ENCODE measurements at places on chromosomes 11 and 22.

- no peak for DNase-seq
These were observed 34.4 kb upstream of the CD82 start for GRCh38 chr11:44531116-44531504.

GRCh38 chr11:57157624-57158023 is 24.1 kb upstream of the LRRC55 start:
- DNase-seq, result no peak

GRCh38 chr11:105862736-105863367 is 159.2 kb downstream of the MSANTD4 start:
- no peak for DNase-seq

DNA sequence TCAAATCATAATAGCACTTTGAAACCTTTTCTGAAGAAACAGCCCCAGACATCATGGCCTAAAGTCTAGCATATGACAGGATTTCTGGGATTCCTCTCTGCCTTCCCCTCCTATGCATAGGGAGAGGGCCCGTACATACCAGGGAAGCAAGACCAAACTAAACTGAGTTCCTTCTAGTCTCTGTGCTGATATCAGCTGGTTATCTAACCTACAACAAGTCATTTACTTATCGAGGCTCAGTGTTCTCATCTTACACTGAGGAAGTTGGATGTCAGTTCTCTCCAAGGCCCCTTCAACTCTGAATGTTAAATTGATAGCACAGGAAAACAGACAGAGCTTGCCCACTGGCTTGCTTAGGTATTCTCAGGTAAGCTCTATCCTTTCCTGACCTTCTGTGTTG is 17.0 kb upstream of the GRIK4 start:
- DNase-seq, result no peak

- DNase-seq, result no peak
These were observed 107.6 kb downstream of the CCDC34 start for GRCh38 chr11:27255447-27255828.

DNA sequence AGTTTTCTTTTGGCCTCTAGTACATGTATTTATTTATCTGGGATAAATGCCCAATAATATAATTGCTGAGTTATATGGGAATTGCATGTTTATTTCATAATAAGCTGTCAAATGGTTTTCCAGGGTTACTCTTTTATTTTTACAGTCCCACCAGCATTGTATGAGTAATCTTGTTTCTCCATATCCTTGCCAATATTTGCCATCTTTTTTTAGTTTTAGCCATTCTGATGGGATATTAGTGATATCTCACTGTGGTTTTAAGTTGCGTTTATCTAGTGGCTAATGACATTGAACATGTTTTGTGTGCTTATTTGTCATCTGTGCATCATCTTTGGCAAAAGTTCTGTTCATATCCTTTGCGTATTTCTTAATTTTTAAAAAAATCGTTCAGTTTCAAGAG is 372.8 kb upstream of the CCDC179 start:
- DNase-seq, result no peak

DNA sequence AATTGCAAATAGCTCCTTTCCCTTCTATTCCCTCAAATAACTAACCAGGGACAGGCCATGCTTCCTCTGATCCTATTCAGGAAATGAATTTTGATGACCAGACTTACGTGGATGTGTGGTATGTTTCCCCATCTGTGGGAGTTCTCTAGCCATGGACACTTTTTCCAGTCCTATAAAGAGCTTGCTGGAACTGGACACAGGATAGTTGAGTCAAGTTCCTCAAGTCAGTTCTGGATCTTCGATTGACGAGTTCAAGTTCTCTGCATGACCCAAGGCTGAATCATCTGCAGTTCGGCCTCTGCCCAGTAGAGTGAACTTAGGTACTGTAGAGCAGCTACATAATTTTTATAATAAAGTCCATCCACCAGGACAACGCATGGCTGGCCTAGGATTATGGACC is 52.7 kb upstream of the CCND1 start:
- DNase-seq, result no peak

DNA sequence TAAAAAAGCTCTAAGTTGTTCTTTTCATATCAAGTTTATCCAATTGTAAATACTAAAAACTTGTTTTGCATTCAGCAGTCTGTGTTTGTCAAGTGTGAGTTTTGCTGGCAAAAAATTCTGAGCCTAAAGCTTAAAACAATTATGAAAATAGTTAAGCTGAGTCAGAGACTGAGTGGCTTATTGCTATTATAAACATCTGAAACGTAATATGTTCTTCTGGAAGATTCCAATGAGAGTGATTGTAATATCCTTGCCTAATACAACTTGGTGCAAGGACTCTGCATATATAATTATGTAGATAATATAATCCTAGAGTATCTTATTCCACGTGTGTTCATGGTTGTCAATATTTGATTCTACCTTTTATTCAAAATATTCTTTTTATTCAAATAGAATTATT is 14.1 kb upstream of the NUP50 start:
- DNase-seq, result no peak

- peak; percentile 46 for DNase-seq
These were observed 614 bp upstream of the ASCL2 start for GRCh38 chr11:2271077-2271326.

DNA sequence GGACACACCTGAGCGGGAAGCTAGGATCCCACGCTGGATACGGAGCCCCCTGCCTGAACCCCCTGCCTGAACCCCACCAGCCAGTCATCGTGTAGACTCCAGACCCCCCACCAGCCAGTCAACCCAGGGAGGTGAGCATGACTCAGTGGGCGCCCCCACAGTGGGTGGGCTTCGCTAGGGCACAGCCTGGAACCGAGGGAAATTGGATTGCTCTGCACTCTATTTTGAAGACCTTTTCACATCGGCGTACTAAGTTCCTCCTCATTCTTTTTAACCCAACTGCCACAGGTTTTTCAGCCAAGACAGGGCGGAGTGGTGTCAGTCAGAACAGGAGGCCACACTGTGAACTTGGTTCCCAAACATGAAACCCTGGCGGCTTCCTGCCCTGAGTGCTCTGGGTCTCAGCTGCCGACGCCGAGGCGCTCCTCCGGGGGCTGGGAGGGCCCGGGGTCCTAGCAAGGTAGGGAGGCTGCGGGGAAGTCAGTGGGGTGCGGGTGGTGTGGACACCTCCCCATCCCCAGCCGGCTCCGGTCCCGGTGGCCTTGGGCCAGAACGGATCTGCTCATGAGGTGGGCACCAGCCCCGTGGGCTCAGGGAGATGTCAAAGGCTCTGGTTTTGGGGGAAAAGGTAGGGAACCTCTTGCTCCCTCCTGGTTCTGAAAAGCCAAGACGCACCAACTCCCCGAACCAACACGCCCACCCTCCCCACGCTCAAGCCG is 57.0 kb downstream of the BRD1 start:
- DNase-seq, result no peak

GRCh38 chr11:86957976-86958646 is 2.9 kb upstream of the FZD4 start:
- no peak for DNase-seq

GRCh38 chr11:118216621-118217481 is 8.0 kb downstream of the JAML start:
- DNase-seq, result peak; percentile 58

DNA sequence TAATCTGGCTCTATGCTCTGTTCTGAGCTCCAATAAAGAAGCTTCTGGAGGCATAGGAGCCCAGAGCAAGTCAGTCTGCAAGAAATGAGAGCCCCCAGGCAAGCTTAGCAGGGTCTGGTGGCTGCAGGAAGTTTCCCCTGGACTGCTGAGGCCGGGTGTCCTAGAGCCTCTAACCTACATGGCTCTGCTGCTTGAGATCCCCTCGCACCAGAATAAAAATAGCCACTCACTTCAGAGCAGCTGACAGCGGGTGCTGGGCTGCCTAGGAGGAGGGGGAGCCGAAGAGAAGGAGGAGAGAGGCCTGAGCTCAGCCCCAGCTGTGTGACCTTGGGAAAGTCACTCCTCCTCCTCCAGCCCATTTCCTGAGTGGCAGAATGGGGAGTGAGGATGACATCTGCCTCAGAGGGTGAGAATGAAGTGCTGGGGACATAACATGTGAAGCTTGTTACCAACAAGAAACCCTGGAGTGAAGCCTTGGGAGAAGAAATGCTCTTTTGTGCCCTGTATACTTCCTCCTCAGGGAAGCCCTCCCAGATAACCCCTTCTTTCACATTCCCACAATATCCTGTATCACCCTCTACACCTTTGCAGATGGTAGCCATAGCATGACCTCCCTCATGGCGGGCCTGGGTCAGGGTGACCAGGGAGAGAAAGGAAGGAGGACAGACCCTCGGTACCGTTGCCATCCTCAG is 3.6 kb upstream of the INPP5J start:
- DNase-seq, result no peak

DNA sequence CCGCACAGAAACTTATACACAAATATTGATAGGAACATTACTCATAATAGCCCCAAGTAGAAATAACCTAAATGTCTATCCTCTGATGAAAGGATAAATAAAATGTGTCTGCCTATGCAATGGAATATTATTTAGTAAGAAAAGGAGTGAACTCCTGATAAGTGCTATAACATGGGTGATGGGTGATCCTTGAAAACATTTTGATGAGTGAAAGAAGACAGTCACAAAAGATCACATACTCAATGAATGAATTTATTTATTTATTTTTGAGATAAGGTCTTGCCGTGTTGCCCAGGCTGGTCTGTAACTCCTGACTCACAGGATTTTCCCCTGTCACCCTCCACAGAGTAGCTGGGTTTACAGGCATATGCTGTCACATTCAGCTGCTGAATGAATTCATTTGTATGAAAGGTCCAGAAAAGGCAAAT is 17.3 kb downstream of the RNF121 start:
- DNase-seq, result no peak

DNA sequence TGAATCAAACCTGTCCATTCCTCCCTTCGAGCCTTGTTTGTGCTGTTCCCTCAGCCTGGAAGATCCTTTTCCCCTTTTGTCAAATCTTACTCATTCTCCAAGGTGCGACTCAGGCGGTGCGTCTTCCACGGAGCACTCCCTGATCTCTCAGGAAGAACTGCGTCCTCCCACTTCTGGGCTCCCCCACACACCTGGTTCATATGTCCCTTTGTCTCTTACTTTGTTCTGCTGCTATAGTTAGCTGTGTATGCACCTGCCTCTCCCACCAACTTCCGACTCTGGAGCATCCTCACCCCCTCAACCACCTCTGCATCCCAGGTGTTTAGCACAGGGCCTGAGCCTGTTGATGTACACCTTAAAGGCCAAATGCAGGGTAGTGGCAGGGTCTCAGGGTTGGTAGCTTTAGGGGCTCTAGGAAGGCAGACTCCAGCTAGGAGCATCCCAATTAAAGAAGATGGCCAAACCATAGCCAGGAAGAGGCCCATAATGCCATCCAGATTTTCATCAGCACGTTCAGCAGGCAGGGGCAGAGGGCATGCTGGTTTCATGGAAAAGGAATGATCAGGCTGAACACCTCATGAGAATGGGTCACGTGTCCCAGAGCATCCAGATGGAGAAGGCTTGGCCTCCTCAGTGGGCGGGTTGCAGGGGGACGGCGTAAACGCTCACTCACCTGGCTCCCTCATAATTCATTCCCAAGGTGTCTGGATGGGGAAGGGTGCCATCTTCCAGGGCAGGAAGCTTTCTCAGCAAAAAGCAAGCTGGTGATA is 20.1 kb downstream of the PTPN5 start:
- no peak for DNase-seq

GRCh38 chr22:36073476-36073875 is 44.9 kb upstream of the RBFOX2 start:
- no peak for DNase-seq

- peak; percentile 58 for DNase-seq
These were observed 100.2 kb upstream of the GAL start for GRCh38 chr11:68584097-68584496.

GRCh38 chr11:36037031-36037430 is 93.2 kb downstream of the LDLRAD3 start:
- no peak for DNase-seq

DNA sequence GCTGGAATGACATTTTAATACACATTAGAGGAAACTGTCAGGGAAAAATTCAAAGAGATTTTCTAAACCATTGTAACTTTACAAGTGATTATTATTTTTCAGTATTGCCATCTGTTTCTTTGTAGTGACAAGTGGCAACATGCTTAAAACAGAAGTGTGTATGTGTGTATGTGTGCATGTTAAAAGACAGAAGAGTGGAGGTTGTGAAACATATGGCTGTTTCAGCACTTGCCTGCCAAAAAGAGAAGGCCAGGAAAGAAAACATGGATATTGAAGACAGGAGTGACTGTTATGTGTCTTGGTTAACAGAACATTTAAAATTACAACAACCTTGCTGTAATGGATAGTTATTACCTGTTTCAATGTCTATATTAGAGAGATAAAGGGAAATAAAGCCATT is 24.3 kb upstream of the VWA5A start:
- DNase-seq, result no peak

DNA sequence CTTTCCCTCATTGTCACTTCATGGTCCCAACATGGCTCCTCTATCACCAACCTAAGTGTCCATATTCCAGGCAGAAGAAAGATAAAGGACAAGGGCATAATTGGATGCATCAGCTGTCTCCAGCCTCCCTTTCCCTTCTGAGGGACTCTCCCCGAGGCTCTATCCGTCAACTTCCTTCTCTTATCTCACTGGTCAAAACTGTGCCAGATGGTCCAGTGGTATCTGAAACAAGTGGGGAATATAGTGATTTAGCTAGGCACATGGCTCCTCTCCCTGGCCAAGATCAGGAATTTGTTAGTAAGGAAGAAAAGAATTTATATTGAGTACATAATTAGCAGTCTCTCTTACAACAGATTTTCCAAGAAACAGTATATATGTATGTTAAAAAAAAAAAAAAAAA is 12.6 kb upstream of the SPON1 start:
- no peak for DNase-seq

- peak; percentile 71 for DNase-seq
These were observed 31.8 kb downstream of the FAM118A start for GRCh38 chr22:45341498-45341897.

DNA sequence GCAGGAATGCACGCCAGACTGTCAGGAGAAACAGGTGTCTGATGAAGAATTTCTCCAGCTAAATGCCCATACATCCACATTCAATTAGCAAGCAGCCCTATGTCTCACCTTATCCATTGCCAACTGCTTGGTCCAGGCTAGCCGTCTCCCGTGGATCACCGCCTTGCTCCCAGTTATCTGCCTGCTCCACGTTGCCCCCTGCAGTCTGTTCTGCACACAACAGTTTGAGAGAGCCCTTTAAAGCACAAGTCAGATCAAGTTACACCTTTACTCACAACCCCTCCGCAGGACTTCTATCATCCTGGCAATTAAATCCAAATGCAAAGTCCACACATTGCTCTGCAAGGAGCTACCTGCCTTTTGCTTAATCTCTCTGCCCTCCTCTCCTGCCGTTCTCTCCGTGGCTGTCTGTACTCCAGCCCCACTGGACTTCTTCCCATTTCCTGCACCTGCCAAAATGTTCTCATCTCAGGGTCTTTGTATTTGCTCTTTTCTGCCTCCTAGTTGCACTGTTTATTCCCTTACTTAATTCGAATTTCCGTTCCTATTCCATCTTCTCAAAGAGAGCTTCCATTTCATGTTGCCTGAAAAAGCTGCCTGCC is 185.3 kb upstream of the LARGE1 start:
- peak; percentile 11 for DNase-seq

- DNase-seq, result no peak
These were observed 2.0 kb downstream of the PRDM10 start for GRCh38 chr11:130000552-130001176.
